Activated CD4-positive, alpha-beta T cell treated with anti-CD3 and anti-CD28 coated beads for 24 hours (primary cell): ENCODE measurements at places on chromosomes 5 and 9.
A peak's percentile ranks its signal among the peaks of the same experiment; 100 is the strongest.

DNA sequence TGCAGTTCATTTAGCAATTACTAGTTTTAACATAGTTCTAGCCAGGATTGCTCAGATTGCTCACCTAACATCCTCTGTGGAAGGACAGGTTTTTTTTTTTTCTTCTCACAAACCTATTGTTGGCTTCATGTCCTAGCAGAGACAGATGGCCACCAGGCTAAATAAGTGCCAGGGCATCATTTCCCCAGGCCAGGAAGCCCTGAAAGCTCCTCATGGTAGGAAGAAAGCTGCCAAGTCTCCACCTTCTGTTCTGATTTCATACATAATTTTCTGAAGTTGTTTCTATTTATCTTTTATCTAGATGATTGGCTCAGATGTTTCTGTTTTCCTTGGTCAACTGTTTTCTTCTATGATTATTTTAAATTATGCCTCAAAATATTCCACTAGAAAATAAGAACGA lies 31.0 kb downstream of the EFCAB9 start:
- DNase-seq, result no peak

DNA sequence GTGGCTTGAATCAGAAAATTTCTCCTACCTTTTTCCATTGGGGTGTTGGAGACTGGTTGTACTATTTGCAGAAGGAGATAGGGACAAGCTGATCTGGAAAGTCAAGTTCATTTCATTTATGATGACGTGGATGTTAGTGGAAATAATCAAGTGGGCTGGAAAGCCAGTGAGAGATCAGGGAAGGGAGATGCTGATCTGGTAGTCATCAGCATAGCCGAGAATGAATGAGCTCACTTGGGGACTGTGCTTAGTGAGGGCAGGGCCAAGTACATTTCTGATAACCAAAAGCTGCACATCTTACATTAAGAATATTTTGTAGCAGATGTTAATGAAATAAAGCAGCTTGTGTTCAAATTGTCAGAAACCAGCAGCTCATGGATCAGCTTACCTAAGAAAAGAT lies 12.1 kb downstream of the MAN2A1 start:
- DNase-seq, result no peak

- DNase-seq, result no peak
Observed at GRCh38 chr5:149528281-149529060, 22.8 kb downstream of the CSNK1A1 start.

DNA sequence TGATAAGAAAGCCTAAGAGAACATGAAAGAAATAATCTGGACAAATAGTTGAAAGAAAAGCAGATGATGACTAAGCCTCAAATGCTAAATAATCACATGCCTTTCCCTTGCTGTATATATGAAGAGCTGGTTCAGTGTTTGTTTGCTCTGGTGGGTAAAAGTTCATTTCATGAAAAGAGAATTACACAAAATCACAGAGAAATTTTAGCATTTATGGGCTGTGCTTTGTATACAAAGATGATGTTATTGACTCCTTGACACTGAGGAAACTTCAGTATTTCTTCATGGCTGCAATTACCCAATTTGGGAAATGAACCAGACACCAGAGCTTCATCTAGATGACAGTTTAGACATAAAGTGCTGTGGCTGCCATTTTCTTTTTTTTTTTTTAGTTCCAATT lies 527.2 kb downstream of the NR2F1-AS1 start:
- no peak for DNase-seq

DNA sequence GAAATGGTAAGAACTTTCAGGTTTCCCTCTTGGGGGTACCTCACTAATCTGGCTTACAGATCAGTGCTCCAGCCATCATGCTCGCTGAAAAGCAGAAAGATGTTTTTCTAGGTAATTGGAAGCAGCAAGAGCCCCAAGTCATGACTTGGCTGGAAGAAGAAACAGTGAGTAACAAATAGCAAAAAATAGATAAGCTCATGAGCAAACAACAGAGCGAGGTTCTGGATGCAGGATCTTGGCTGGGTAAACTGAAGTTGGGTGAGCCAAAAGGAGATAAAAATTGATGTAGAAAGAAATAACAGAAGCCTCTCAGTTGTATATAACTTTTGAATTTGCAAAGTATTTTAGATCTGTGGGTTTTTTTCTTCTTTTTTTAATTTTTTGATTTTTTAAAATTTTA lies 110.1 kb downstream of the INSYN2B start:
- no peak for DNase-seq

GRCh38 chr5:179874536-179875292 lies 16.1 kb upstream of the MRNIP start:
- DNase-seq, result no peak

- peak; percentile 9 for DNase-seq
Observed at GRCh38 chr5:77086689-77087483, at the start of gene ZBED3. ZBED3 (minus strand) TSS chr5:77087285; CDS start chr5:77077878, 9,407 bp downstream.

DNA sequence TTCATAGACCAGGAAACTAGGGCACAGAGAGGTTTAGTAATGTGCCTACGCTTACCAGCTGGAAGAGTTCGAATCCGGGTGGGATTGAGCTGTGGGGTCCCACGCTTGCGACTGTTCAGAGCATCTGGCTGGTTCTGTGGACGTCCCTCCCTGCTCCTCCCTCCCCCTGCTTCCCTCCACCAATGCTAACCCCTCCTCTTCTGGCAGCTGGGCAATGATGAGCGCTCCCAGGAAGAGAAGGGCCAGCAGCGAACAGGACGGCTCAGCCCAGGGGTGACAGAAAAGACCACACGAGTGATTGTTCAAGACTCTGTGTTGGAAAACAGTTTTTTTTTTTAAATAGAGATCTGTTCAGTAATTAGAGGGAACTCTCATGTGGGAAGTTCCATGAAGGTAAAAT lies 6.9 kb downstream of the FAM163B start:
- DNase-seq, result no peak

DNA sequence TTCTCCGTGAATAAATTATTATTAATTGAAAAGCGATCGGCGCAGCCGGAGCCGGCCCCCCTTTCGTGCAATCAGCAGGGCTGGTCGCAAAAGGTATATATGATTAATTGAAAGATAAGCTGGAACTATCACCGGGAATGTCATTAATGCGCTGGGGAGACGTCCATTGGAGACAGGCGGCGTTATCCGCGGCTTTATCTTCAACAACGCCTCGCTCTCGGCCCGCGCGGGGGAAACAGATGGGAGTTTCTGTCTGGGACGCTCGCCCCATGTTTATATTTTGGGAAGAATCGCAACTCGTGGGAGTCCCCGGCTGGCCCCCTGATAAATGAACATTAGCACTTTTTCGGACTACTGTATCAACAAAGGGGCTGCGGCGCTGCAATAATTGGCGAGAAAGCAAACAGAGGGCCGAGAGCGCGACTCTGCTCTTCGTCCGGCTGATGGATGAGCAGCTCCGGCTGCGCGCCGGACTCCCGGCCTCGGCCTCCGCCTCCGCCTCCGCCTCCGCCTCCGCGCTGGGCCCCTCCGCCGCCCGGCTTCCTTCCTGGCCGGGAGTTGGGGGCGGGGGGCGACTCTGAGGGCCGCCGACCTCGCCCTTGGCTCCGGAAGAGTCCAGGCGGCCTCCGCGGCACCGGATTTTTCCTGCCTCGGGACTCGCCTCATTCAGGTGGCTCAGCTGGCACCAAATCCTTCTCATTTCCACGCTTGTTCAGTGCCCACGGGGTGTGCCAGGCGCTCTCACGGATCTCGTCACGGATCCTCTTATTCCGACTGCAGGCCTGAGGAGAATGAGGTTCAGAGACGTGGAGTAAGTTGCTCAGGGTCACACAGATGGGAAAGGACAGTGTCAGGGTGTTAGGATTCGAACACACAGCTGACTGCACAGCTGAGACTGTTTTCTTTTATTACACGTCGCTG lies 3.6 kb upstream of the NKX2-5 start:
- DNase-seq, result no peak

GRCh38 chr5:111691914-111692313 lies 65.1 kb downstream of the NREP start:
- DNase-seq, result no peak

- DNase-seq, result no peak
Observed at GRCh38 chr9:99056886-99057664, 47.8 kb upstream of the TGFBR1 start.

GRCh38 chr5:67163863-67164595 lies 32.6 kb downstream of the CD180 start:
- DNase-seq, result no peak

GRCh38 chr5:111422747-111423720 lies 89.3 kb downstream of the STARD4 start:
- DNase-seq, result no peak

DNA sequence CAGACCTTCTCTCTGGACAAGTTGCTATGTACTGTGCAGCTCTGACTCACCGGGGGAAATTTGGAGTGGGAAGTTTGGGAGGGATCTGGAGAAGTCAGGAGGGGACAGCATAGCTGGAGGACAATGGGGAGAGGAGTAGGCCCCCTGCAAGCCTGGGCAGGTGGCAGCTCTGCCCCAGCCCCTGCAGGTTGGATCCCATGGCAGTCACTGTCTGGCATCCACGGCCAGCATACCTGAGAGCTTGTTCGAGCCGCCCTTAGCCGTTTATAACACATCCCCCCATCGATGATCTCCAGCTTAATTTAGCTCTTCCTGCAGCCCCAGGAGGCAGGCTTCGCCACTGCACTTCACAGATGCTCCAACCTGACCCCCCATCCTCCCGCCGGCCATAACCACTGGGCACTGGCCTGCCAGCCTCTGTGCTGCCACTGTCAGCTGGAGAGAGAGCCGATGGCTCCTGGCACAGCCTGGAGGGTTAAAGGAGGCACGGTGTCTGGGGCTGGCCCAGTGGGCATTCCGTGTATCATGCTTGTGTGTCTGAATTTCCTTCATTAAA lies 57.7 kb upstream of the RNU6ATAC start:
- no peak for DNase-seq
